CD8-positive, alpha-beta memory T cell (primary cell): ENCODE measurements at places on chromosomes 13 and 19. TPM values are rescaled to one million over a fixed set of nuclear protein-coding genes. Genes with fewer than 3 reads are reported as not detected.

ZNF614 gene
- 13.0 TPM for total RNA-seq

PCP2 gene
- 0.91 TPM for total RNA-seq

- no peak overlapping the region for H3K4me3 ChIP-seq
- DNase-seq: no peak
- no peak overlapping the region for H3K27ac ChIP-seq
- H3K27me3 ChIP-seq: no peaks in the 10 kb centered on the region
Measured at GRCh38 chr19:4516199-4516938, 1.9 kb downstream of the PLIN4 start.

DNA sequence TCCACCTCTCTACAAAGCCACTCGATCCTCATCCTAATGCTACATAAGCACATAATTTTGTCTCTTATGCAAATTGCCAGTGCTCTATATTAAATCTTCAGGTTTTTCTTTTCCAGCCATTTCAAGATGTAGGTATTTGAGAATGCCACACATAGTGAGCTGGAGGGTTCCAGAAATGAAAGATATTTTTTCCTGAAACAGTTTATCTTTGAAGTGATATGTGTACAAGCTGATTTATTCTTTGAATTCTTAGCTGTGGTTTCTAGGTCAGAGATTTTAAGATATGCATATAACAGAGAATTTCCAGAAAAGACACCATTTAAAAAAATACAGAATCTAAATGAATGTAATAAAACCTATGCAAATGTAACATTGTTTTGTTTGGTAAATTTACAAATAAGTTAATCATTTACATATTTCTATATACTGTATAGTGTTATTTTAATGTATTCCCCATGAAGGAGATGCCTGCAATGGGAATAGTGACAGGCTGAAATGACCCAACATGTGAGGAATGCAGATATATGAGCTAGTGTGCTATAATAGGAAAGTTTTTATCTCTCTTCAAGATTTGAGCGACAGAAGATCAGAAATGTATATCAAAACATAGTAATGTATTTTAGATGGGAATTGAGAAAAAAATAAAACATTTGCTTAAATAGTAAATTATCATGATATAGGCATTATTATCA lies 570.2 kb downstream of the SLITRK1 start:
- H3K4me3 ChIP-seq: no peak overlapping the region
- no peak overlapping the region for H3K27ac ChIP-seq
- no peak for DNase-seq
- no peaks in the 10 kb centered on the region for H3K36me3 ChIP-seq
- no peaks in the 10 kb centered on the region for H3K27me3 ChIP-seq

- no peaks in the 10 kb centered on the region for H3K36me3 ChIP-seq
- H3K4me3 ChIP-seq: no peak overlapping the region
- no peak overlapping the region for H3K27ac ChIP-seq
- no peak for DNase-seq
- H3K4me1 ChIP-seq: no peaks in the 10 kb centered on the region
Measured at GRCh38 chr13:93529961-93530360, 303.4 kb downstream of the GPC6 start.

DNA sequence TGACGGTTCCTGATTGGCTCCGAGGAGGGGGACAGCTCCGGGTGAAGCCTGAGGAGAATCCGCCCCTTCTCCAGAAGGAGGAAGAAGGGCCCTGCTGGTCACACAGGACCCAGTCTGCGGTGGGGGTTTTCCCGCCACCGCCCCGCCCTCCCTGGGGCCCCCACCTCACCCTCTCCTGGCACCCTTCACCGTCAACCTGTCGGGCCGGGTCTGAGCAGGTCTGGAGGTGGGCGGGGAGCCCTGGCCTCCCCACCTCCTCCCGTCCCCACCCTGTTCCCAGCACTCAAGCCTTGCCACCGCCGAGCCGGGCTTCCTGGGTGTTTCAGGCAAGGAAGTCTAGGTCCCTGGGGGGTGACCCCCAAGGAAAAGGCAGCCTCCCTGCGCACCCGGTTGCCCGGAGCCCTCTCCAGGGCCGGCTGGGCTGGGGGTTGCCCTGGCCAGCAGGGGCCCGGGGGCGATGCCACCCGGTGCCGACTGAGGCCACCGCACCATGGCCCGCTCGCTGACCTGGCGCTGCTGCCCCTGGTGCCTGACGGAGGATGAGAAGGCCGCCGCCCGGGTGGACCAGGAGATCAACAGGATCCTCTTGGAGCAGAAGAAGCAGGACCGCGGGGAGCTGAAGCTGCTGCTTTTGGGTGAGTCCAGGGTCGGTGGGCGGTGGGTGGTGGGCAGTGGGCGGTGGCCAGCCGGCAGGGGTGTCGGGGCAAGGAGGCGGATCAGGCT lies at the start of gene GNA15:
Gene GNA15, plus strand, starts transcription at position 73 of the 723 bp plus-strand sequence. Its CDS starts 418 bp downstream, at position 491.
- H3K36me3 ChIP-seq: no peaks in the 10 kb centered on the region
- peak; percentile 52 for DNase-seq
- no peak within 1 kb of the TSS for H3K4me3 ChIP-seq
- peaks cover 3% of the 10 kb centered on the region for H3K27me3 ChIP-seq

DNA sequence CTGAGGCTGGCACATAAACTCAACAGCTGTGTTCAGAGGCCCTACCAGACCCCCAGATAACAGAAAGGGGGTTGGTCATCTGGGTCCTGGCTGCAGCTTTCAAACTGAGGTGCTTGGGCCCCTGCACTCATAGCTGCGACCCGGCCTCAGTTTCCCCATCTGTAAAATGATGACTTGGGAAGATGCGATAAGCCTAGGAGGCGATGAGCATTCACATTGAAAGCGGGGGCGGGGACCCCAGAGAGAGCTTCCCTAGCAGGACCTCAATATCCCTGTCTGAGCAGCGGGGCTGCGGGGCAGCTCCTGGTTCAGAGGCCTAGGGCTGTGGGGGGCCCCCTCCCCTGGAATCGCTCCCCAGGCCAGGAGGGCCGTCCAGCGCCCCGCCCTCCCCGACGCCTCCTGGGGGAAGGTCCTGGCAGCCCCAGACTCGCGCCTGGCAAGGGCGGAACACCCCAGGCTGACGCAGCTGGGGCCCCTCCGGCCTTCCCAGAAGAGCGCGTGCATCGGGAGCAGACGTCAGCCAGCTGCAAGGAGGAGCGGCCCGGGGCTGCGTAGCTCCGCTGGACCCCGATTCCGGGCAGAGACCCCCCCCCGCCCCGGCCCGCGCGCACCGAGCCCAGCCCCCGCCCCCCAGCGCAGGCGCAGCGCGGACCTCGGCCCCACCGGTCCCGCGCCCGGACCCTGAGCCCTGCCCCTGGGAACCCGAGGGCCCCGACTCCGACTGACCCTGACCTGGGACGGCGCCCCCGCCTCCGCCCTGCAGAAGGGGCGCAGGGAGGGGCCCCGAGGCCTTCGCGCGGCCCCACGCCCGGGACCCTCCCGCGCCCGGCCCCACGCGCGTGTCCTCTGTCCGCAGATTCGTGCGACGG lies 3.5 kb downstream of the FSTL3 start:
- peak overlapping the region; percentile 37 for H3K4me3 ChIP-seq
- H3K27me3 ChIP-seq: peaks cover 12% of the 10 kb centered on the region
- peaks cover 13% of the 10 kb centered on the region for H3K4me1 ChIP-seq
- no peaks in the 10 kb centered on the region for H3K36me3 ChIP-seq

- no peaks in the 10 kb centered on the region for H3K27me3 ChIP-seq
- H3K27ac ChIP-seq: no peak overlapping the region
- no peaks in the 10 kb centered on the region for H3K4me1 ChIP-seq
- DNase-seq: no peak
- no peaks in the 10 kb centered on the region for H3K36me3 ChIP-seq
Measured at GRCh38 chr19:15498156-15498858, 10.0 kb upstream of the CYP4F22 start.

DNA sequence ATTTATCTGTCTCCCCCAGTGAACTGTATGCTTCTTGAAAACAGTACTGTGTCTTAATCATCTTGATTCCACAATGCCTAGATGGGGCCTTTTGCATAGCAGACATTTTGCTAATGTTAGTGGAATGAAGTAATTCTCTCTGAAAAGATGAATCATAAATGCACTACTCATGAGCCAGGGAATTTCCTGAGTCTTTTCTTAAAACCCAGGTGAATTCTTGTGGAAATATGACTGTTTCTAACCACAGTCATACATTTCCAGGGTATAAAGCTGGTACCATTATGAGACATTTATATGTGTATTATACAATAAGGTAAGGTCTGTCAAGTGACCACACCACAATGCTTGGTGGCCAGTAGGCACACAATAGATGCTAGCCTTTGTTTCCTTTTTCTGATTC lies 5.5 kb upstream of the KCTD4 start:
- H3K36me3 ChIP-seq: peaks cover 13% of the 10 kb centered on the region
- no peaks in the 10 kb centered on the region for H3K4me1 ChIP-seq
- H3K4me3 ChIP-seq: no peak overlapping the region
- H3K27ac ChIP-seq: no peak overlapping the region
- no peaks in the 10 kb centered on the region for H3K27me3 ChIP-seq
- DNase-seq: no peak

DNA sequence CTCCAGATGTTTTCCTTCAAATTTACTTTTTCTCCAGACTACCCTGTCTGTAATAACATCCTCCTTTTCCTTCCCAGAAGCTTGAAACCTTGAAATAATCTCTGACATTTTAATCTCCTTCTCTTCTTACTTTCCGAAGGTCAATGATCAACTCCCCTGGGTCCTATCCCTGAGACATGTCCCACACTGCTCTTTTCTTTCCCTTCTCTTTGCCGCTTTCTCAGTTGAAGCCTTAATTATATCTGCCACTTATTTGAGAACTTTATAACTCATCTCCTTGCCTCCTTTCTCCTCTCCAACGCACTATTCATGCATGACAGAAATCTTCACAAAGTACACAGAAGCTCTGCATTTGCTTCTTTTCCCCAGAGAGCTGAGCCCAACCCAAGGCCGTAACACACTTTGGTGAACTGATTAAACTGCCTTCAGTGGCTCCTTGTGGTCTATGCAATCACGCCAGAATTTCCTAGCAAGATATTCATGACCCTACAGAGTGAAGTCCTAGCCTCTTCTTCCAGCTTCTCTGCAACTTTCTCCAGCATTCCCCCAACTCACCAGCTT lies 9.2 kb upstream of the WASF3 start:
- no peak overlapping the region for H3K27ac ChIP-seq
- peaks cover 5% of the 10 kb centered on the region for H3K27me3 ChIP-seq
- DNase-seq: no peak
- H3K4me3 ChIP-seq: no peak overlapping the region
- H3K4me1 ChIP-seq: no peaks in the 10 kb centered on the region

DNA sequence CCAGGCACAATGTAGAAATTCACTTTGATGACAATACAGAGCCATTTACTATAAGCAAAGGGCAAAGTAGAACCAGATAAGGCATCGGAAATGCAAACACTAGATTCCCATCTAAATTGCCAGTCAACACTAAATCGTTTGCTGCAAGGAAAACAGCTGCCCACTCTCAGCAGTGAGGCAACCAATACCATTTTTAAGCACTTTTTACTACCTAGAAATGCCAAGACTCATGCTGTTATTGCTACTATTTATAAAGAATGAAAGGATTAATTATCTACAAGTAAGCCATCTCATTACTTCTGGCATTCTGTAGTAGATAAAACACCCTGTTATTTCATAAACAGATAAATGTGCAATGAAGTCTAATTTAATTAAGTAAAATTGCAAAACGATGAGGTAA lies 422.0 kb downstream of the FGF14 start:
- H3K4me3 ChIP-seq: no peak overlapping the region
- H3K27ac ChIP-seq: no peak overlapping the region
- no peaks in the 10 kb centered on the region for H3K36me3 ChIP-seq
- no peaks in the 10 kb centered on the region for H3K27me3 ChIP-seq
- H3K4me1 ChIP-seq: no peaks in the 10 kb centered on the region
- no peak for DNase-seq

DNA sequence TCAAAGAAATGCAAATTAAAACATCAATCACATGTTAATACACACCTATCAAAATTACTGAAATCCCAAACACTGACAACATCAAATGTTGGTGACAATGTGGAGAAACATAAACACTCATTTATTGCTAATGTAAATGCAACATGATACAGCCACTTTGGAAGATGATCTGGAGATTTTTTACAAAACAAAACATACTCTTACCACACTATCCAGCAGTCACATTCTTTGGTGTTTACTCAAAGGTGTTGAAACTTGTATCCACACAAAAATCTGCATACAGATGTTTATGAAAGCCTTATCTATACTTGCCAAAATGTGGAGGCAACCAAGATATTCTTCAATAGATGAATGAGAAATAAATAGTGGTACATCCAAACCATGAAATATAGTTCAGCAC lies 1219.5 kb upstream of the PCDH20 start:
- H3K4me3 ChIP-seq: no peak overlapping the region
- no peaks in the 10 kb centered on the region for H3K36me3 ChIP-seq
- H3K27ac ChIP-seq: no peak overlapping the region
- no peaks in the 10 kb centered on the region for H3K27me3 ChIP-seq
- H3K4me1 ChIP-seq: no peaks in the 10 kb centered on the region

DNA sequence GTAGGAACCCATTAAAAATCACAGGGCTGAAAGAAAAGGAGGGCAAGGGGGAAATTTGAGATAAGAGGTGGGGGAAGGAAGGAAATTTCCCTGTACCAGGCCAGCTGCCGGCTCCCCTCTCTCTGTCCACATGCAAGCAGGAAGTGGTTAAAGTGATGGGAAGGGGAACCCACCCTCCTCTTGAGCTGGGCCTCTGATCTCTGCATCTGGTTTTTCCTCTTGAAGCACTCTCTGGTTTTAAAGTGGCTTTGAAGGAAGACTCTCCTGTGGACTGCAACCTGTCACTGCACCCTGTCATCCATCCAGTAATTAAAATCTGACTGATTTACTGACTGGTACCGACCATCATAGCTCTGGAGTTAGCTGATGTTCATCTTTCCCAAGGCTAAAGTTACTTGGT lies 239.6 kb downstream of the TSHZ3 start:
- no peaks in the 10 kb centered on the region for H3K36me3 ChIP-seq
- no peak overlapping the region for H3K27ac ChIP-seq
- H3K27me3 ChIP-seq: peaks cover 4% of the 10 kb centered on the region
- peaks cover 5% of the 10 kb centered on the region for H3K4me1 ChIP-seq
- H3K4me3 ChIP-seq: no peak overlapping the region

- no peaks in the 10 kb centered on the region for H3K4me1 ChIP-seq
- no peak for DNase-seq
- no peak overlapping the region for H3K4me3 ChIP-seq
Measured at GRCh38 chr13:19818223-19818842, 35.6 kb upstream of the PSPC1 start.

GRCh38 chr19:640161-640558 lies 481 bp downstream of the FGF22 start:
- H3K27ac ChIP-seq: no peak overlapping the region
- no peaks in the 10 kb centered on the region for H3K36me3 ChIP-seq
- H3K4me1 ChIP-seq: peaks cover 12% of the 10 kb centered on the region
- H3K27me3 ChIP-seq: no peaks in the 10 kb centered on the region
- no peak for DNase-seq

- no peak for DNase-seq
- no peak overlapping the region for H3K4me3 ChIP-seq
- H3K27me3 ChIP-seq: no peaks in the 10 kb centered on the region
- H3K36me3 ChIP-seq: no peaks in the 10 kb centered on the region
Measured at GRCh38 chr13:78409172-78409571, 194.2 kb downstream of the POU4F1 start.

DNA sequence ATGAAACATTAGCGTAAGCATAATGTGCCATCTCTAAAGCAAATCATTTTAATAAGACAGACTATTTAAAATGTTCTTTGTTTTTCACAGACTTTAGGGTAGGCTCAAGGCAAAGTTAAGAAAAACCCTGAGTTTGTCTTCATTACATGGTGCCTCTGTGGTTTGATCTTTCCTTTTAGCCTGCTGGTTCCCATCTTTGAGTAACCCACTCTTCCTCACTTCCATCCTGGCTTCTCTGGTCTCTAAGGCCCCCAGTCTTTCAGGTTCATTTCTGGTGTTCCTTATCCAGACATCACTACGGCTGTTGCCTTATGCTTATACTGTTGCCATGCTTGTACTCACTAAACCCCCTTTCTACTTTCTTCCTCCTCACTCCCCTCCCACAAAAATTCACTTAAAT lies 38.4 kb downstream of the DACH1 start:
- no peaks in the 10 kb centered on the region for H3K36me3 ChIP-seq
- DNase-seq: no peak
- no peaks in the 10 kb centered on the region for H3K4me1 ChIP-seq
- H3K27ac ChIP-seq: no peak overlapping the region
- H3K27me3 ChIP-seq: no peaks in the 10 kb centered on the region
